Epithelial cell of alveolus of lung (primary cell): ENCODE measurements at places on chromosomes 7 and 10. TPM values are rescaled to one million over a fixed set of nuclear protein-coding genes. Genes with fewer than 3 reads are reported as not detected.

Gene PRPS1L1
- total RNA-seq = not detected in 2 replicates

Gene KIF11
- 13.1 and 23.1 TPM in 2 replicates for total RNA-seq

Gene DGKB
- 0.13 TPM in 1 of 2 replicates, not detected in the other for total RNA-seq

Gene NODAL
- total RNA-seq = not detected in 2 replicates

Gene VSTM2A
- not detected in 2 replicates for total RNA-seq
